Stimulated activated CD8-positive, alpha-beta memory T cell treated with anti-CD3 and anti-CD28 coated beads, Interleukin-4, amount 100 ng/mL, for 1 hour (primary cell): ENCODE measurements at places on chromosomes 3 and 15.

GRCh38 chr15:58551764-58552504 is 120.1 kb downstream of the LIPC start:
- DNase-seq = no peak

DNA sequence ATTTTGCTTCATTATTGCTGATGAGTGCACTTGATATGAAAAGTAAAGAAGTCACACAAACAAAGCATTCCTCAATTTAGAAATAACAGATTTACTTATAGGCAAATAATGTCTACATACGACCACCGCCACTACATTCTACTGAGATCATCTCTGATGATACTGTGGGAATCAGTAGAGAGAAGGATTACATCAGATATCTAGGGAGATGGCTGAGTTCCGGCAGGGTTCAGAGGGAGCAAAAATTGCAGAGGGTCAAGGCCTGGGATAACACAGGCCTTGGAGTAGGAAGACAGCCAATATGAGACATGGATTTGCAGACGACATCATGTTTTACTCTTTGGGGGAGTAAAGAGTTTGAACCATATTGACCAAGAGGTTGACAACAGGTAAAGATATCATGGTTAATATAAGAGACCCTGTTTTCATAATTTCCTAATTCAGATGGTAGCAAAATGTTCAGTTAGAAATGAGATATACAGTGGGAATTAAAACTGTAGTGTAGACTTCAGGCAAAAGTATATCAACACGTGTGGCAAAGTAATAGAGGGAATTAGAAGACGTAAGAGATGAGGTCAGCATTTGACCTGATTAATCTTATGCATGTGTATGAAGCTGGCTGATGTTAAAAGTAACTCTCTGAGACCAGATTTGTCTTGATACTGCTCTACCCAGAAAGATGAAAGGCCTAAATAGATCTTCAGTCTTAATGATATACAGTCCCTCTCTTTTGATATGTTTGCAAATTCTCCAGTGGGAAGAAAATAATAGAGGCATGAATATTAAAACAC is 15.6 kb downstream of the LSAMP start:
- no peak for DNase-seq

DNA sequence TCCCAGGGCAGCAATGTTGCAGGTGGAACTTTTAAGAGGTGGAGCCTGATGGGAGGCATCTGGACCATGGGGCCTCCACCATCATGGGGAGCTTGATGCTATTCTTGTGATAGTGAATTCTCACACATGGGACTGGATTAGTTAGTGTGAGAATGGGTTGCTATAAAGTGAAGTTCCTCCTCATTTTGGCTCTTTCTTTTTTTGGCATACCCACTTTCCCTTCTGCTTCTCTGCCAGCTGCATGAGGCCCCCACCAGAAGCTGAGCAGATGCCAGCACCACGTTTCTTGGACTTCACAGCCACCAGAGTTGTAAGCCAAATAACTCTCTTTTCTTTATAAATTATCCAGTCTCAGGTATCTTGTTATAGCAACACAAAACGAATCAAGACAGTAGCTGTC is 101.0 kb downstream of the PEX5L start:
- DNase-seq = no peak

DNA sequence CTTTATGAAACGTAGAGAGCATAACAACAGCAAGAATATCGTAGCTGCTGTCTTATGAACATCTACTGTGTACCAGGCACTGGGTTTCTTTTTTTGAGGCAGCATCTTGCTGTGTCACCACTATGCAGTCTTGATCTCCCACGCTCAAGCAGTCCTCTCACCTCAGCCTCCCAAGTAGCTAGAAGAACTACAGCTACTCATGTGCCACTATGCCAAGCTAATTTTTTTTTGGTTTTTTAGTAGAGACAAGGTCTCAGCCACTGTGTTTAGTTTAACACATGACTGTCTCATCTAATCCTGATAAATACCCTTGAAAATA is 129.9 kb downstream of the VGLL4 start:
- DNase-seq = no peak

DNA sequence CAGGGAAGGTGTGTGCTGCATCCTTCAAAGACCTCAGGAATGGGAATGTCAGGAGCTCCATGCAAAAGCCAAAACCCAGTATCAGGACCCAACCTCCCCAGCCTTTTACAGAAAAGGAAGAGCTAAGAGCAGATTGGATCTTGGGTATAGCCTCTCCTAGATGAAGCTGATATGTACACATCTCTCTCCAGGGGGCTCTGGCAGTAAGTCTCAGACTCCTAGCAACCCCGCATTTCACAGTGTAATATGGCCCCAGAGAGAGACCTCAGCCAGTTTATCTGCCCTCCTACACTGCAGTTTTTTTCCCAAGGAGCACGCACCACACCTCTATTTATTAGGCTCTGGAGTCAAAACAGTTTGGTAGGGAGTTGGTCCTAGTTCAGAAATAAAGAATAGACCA is 88.2 kb downstream of the RBPMS2 start:
- no peak for DNase-seq

- DNase-seq = no peak
Measured at GRCh38 chr3:196619223-196619622, 20.3 kb upstream of the NRROS start.

- no peak for DNase-seq
Measured at GRCh38 chr3:72950801-72951200, 45.8 kb upstream of the PPP4R2 start.

DNA sequence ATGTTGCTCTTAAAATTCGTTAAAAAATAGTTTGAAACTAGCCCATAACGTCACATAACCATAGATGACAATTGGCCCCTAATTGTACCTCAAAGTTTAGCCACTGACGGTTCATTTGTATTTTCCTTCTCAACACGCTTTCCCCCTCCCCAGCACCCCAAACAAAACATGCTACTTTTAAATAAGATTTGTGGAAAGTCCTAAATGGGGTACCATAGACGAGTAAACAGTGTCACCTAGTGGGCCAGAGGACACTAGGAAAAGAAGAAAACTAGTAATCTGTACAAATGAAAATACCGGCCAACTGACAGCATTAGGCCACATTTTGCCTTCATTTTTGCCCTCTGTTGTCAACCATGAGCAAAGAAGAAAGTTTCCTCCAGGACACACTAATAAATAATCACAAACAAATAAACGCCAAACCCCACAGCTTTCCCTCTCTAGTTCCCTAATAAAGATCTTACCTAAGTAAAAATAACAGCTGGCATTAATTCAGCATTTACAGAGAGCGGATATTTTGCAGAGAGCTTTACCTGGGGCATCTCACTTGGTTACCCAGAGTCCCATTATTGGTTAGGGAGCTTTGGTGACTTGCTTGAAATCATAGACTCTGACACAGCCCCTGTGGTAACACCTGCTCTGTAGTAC is 175.1 kb upstream of the ATP11B start:
- no peak for DNase-seq

DNA sequence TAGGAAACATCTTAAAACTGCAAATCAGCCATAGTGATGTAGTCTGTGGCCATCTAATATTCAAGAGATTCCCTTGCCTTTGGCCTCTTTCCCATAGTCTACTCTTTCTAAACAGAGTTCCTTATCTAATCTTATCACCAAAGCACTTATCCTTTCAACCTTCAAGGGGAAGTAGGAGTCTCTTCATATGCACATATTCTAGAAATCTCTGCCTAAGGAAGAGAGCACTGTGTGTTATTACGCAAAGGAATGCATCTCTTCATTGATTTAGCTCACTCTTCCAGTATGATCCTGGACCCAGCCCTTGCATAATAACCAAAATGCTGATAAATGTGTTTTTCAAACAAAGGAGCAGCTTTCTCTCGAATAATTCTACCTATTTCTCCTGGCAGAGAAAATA is 253.7 kb upstream of the TPRG1 start:
- DNase-seq = no peak

DNA sequence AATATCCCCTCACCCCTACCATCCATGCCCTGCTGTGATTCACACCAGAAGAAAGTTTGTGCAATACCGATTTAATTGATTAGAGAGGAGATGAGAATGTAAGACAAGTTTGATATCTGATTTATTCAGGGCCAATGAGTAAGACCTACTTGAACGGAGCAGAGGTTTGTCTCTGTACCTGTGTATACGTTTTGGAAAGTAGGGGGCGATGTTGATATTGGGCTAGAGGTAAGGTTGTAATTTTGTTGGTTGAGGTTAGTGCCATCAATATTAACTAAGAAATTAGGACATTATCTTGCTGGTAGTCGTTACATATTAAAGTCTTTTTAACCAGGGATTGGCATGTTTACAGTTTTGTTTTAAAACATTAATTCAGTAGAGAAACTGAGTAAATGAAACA is 20.5 kb downstream of the EAF2 start:
- no peak for DNase-seq

DNA sequence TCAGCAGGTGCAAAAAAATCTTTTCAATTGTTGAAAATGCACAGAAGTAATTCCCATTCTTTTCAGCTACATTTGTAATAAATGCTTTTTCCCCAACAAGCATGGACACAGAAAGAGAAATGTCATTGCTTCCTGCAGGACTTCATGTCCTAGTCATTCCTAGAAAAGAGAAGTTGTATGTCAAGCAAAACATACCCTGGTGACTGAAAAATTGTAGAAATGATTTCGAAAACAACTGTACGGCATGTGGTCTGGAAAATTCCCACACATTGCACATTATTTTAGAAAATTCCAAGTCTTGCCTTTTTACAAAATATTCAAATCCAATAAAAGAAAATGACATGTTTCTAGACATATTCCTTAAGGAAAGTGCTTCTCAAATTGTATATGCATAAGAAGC is 50.4 kb upstream of the ALCAM start:
- no peak for DNase-seq

GRCh38 chr3:48552111-48552951 is 4.3 kb downstream of the PFKFB4 start:
- no peak for DNase-seq

DNA sequence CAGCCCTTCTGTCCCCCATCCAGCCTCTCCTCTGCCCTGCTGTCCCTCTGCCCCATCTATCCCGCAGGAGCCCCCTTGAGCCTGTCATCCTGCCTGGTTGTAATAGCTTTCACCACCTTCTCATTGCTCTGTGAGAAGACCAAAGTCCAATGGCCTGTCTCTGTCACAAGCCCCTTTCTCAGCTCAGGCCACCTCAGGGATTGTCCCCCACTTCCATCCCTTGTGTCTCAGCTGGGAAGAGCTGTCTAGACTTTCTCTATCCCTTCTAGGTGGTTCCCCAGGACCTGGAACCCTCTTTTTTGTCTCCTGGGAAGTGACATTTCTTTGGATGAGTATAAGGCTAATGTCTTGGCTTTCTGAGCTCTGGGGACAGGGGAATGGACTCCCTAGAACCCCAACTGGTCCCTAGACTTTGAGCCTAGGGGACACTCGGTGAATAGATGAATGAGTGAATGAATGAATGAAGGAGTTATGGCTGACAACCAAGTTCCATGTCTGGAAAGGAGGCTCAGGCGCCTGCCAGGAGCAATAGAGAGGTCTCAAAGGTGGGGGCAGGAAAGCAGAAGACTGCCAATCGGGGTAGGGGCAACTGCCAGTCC is 849 bp upstream of the PRKCD start:
- no peak for DNase-seq
